GM04504 (cell line): ENCODE measurements at places on chromosomes 7 and 10.
A peak's percentile ranks its signal among the peaks of the same experiment; 100 is the strongest.

- DNase-seq, result no peak
Measured at GRCh38 chr10:4848356-4849041, 22.5 kb downstream of the AKR1E2 start.

DNA sequence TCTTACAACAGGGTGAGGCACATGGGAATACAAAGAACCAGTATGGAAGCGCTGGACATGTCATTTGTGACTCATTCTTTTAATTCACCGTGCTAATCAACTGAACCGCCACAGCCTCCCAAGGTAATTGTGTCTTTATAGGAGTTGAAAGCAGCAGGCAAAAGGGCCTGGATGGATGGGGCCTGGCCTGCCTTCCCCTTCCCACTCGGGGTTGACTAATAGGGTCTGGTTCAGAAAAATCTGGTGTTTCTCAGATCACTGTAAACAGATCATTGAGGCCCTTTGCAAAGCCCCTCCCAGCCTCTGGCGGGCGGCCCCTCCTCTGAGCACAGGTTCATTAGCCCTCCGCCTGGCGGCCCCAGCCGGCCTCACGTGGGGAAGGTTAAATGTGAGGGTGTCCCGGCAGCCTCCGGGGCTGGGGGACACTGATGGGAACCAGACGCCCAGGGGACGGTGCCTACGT, 100.8 kb downstream of the EBF3 start:
- DNase-seq, result no peak

DNA sequence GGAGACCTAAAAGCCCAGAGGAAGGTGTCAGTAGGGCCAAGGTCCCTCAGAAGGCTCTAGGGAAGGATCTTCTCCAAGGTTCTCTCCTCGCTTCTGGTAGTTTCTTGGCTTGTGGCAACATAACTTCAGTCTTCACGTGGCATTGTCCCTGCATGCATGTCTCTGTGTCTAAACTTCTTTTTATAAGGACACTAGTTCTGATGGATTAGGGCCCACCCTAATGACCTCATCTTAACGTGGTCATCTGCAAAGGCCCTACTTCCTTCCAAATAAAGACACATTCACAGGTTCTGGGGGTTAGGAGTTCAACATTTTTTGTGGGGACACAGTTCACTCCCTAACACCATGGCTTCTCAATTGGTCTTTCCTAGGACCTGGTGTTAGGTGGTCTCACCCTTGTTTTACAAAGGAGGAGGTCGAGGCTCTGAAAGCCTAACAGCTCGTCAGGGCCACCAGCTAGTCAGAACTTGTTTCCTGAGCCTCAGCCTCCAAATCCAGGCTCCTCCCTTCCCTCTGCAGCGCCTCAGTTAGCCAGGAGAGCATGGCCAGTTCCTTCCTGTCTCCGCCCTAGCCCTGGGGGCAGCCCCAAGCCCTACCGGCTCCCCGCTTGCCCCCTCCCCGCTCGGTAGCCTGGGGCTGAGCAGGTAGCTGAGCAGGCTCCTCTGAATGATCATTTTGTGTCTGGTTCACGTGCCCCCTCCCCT, 109.7 kb upstream of the PPIF start:
- no peak for DNase-seq

DNA sequence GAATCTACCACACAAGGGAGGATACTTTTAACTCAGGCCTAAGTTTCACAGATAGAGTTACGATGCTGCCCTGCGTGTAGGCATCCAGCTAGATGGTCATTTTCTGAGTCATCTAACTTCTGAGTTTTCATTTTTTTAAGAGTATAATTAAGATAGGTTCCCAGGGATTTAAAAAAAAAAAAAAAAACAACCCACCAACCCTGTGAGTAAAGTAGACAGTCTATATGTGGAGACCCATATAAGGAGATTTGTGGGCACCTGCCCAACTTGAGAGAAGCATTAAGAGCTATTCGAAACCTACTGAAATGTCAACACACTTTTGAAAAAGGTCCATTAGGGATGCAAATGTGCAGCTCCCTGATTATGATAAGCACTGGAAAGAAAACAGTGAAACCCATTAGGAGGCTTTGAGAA, 257.3 kb downstream of the TRIL start:
- DNase-seq, result no peak

DNA sequence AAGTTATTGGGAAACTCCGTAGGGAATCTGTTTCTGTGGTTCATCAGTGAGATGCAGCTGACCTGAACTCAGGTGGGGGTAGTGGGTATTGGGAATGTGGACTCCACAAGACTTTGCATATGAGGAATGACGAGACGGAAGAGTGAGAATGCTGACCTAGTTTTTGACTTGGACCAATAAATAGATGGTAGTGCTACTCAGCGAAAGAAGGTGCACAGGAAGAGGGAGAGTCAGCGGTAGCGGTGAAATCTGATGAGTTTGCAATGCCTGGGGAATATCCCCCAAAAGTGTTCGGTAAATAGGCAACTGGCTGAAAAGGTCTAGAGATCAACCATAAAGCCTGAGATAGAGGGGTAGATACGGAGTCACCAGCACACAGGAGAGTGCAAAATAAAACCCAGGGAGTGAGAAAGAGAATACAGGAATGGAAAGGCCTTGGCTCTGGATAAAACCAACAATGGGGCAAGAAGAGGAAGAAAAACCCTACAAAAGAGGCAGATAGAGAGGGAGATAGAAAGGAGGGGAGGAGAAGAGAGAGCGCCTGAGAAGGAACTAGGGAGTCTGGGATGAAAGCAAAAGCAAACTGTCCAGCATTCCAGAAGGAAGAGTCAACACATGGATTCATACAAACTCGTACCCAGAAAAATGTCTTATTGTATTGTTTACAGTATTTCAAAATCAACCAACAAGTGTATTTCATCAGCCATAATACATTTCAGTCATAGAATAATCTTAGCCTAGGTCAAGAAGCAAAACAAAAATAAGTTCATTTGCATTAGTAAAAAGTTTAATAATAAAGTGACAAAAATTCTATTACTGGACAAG, 5.4 kb downstream of the ARHGAP21 start:
- DNase-seq, result peak; percentile 60

- DNase-seq, result no peak
Measured at GRCh38 chr7:1562597-1563051, 6.6 kb upstream of the TMEM184A start.

- no peak for DNase-seq
Measured at GRCh38 chr10:127228195-127228787, 31.9 kb upstream of the INSYN2A start.

GRCh38 chr7:44105832-44106231, 1.7 kb downstream of the AEBP1 start:
- DNase-seq, result no peak

GRCh38 chr7:37578350-37578749, 105.2 kb upstream of the GPR141 start:
- DNase-seq, result no peak

DNA sequence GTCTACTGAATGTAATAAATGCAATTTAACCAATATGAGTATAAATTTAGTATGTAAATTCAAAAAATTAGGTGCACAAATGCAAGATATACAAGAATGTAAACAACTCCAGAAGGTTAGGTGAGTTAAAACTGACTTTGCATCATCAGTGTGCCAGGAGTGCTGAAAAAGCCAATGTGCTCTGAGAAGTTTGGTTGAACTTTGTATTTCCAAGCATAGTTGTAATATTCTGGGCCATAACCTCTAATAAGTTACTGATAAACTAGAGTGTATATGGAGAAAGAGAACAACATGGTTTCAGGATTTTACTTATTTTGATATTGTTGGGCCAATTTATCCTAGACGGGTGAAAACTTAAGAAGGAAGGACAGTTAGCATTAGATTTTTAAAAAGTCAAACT, 876.9 kb upstream of the GHITM start:
- no peak for DNase-seq

DNA sequence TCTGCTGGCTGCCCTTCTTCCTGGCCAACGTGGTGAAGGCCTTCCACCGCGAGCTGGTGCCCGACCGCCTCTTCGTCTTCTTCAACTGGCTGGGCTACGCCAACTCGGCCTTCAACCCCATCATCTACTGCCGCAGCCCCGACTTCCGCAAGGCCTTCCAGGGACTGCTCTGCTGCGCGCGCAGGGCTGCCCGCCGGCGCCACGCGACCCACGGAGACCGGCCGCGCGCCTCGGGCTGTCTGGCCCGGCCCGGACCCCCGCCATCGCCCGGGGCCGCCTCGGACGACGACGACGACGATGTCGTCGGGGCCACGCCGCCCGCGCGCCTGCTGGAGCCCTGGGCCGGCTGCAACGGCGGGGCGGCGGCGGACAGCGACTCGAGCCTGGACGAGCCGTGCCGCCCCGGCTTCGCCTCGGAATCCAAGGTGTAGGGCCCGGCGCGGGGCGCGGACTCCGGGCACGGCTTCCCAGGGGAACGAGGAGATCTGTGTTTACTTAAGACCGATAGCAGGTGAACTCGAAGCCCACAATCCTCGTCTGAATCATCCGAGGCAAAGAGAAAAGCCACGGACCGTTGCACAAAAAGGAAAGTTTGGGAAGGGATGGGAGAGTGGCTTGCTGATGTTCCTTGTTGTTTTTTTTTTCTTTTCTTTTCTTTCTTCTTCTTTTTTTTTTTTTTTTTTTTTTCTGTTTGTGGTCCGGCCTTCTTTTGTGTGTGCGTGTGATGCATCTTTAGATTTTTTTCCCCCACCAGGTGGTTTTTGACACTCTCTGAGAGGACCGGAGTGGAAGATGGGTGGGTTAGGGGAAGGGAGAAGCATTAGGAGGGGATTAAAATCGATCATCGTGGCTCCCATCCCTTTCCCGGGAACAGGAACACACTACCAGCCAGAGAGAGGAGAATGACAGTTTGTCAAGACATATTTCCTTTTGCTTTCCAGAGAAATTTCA, 1.7 kb downstream of the ADRB1 start:
- DNase-seq, result no peak

DNA sequence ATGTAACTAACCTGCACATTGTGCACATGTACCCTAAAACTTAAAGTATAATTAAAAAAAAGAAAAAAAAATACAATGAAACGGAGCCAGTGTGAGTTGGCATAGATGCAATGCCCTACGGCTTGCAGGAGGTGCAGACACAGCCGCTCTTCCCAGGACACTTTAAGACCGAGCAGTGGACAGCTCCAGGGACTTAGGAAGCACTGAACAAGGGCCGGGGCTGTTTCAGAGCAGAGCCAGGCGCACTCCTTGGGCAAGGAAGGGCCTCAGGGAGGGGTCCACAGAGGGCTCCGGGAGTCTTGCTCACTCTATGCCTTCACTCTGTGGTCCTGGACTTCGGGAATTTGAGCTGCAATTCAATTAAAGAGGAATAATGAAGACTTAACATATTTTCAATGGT, 355.3 kb downstream of the TCERG1L start:
- no peak for DNase-seq

- DNase-seq, result no peak
Measured at GRCh38 chr7:103120362-103120761, 28.5 kb downstream of the NAPEPLD start.

DNA sequence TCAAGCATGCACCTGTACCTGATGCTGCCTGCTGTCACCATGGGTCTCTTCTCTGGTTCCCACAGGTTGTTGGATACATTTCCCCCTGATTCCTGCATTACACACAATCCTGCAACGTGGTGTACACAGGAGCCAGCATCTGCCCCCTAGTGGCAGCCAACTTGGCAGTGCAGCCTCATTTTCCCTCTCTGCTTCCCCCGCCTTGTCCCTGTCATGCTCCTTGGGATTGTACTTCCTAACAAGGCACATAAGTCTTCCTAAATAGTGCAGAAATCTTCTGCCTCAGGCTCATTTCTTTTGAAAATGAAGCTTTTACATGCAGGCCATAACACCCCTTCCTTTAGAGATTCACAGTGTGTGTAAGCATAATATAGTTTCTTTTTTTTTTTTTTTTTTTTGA, 387.5 kb downstream of the CCSER2 start:
- DNase-seq, result no peak

DNA sequence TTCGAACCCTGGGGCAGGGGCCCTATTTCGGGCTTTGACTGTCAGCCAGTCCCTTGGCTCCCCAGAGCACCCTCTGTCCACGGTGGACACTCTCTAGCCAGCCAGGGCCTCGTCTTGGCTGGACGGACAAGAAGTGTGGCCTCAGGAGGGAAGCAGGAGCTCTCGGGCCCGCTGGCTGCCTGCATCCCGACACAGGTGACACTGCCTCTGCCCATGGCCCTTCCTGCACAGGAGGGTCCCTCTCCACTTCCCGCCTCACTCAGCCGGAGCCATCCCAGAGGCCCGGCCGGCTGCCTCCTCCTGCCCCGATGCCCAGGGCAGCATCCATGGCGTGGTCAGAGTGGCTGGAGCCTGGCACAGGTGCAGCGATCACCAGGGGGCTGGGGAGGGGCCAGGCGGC, 7.9 kb downstream of the ADGRA1 start:
- no peak for DNase-seq

GRCh38 chr7:30970594-30971094, 6.9 kb downstream of the GHRHR start:
- DNase-seq, result no peak

- DNase-seq, result no peak
Measured at GRCh38 chr10:71492872-71493271, 96.2 kb downstream of the CDH23 start.

- no peak for DNase-seq
Measured at GRCh38 chr10:91410638-91411371, 661 bp downstream of the HECTD2 start.

GRCh38 chr7:77537136-77537777, at the start of gene PTPN12:
TSS of gene PTPN12 (plus strand) at chr7:77537295. CDS start at chr7:77537547, 252 bp downstream.
- DNase-seq, result peak; percentile 46

DNA sequence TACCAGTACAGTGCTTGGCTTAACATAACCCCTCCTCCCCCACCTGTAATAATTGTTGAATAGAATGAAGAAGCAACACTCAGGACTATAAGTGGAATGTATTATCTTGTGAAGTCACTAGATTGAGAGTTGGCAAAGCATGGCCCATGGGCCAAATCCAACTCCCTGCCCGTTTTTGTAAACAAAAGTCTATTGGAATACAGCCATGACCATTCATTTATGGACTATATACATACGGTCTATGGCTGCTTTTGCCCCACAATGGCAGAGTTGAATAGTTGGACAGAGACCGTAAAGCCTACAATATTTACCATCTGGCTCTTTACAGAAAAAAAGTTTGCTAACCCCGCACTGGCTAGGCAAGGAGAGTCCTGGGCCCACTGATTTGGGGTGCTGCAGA, 48.1 kb upstream of the CYCS start:
- no peak for DNase-seq

GRCh38 chr10:33252324-33252723, 82.1 kb downstream of the NRP1 start:
- DNase-seq, result no peak

DNA sequence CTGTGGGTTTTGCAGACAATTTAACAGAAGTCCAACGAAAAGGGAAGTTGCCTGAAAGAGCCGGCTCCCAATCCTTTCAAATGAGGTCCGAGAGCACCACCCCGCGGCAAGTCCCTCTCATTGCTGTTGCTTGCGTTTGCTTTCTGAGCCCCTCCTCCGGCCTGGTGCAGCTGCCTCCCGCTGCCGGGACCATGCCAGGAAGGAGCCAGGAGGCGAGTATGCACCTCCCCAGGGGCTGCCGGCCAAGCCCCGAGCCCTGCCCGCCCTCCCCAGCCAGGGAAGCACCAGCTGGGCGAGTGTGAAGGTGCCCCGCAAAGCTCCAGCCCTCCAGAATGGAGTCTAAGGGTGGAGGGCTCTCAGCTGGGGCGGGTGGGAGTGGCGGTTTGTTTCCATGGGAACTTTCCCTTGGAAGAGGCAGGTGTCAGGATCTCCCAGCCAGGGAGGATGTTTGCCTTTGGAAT, 25.8 kb upstream of the PPP2R2D start:
- peak; percentile 42 for DNase-seq

- no peak for DNase-seq
Measured at GRCh38 chr10:110207805-110208613, 604 bp downstream of the MXI1 start.

GRCh38 chr7:80721883-80722615, 83.6 kb downstream of the CD36 start:
- no peak for DNase-seq
